ENCODE measurements at places on chromosomes 6 and 20.

DNA sequence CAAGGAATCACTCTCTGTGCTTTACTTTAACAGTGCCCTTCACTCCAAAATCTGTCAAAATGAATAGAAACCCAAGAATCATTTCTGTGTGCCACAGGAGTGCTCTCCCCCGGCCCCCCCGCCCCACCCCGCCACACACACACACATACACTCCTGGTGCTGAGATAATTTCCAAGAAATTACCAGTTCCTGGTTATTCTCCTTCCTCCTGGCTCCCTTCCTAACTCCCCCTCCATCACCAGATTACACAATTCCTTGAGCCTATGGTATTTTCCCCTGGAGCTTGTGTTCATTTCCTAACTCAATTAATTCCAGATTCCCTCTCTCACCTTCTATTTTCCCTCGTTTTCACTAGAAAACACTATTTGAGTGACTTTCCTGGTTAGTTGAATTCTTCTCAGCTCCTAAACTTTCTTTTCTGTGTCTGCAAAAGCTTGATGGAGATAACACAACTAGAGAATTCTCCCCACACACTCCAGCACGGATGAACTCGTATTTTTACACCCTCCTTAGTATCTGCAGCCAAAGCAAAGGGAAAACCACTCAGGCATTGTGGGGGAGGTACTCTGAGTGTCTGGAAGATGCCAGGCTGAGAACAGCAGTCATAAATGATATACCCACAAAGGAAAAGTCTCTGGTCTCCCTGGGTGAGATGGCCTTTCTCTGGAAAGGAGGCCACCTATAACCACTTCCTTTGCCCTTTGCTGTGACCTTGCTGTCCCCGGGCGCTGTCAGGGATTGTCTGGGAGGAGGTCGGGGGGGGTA is 1.9 kb upstream of the SLC24A3 start:
- no peak for DNase-seq

GRCh38 chr6:133501675-133502270 is 260.6 kb downstream of the EYA4 start:
- DNase-seq: no peak

- no peak for DNase-seq
Measured at GRCh38 chr6:166733900-166734299, 106.8 kb upstream of the RPS6KA2 start.

GRCh38 chr6:84428300-84428907 is 201.0 kb upstream of the CEP162 start:
- no peak for DNase-seq

DNA sequence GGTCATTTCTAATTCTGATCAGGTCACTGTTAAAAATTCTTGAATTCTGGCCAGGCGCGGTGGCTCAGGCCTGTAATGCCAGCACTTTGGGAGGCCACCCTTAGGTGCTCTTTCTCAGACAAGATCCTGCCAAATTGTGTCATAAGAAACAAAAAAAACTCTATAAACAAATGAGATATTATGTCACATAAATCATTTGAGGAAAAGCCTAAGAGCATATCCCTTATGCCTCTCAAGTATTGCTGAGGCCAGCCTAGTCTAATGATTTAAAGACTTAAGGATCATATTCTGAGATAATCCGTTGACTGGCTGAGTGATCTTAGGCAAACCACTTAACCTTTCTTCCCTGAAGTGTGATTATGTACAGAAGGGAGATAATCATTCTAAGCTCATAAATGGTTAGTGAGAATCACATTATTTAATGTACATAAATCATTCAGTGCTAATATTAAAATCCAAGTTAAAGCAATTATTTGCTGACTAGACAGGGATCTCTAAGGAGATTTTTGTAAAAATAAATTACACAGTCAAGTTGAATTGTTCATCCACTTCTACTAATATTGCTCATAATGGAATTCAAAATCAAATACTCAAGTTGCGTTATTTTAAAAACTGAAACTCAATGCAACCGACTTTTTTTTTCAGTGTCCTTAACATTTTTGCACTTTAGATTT is 365.4 kb downstream of the PHF3 start:
- DNase-seq: no peak

DNA sequence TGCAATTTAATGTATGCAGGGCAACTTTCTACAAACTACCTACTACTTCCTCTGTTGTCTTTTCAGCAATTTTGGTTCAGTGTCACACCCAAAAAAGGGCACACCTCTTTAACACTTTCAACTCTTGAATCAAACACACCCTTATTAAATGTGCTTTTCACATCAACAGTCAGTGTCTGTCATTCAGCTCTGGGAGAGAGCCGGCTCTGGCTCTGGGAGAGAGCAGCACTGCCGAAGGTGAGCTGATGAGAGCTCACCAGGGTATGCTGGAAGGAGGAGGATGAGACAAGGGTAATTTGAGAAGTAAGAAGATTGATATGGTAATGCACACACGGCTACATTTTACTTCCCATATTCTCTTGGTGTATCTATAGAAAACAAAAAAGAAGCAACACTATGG is 134.3 kb downstream of the RTN4IP1 start:
- no peak for DNase-seq

- peak; percentile 3 for DNase-seq
Measured at GRCh38 chr20:3716195-3716834, 3.9 kb upstream of the SIGLEC1 start.

DNA sequence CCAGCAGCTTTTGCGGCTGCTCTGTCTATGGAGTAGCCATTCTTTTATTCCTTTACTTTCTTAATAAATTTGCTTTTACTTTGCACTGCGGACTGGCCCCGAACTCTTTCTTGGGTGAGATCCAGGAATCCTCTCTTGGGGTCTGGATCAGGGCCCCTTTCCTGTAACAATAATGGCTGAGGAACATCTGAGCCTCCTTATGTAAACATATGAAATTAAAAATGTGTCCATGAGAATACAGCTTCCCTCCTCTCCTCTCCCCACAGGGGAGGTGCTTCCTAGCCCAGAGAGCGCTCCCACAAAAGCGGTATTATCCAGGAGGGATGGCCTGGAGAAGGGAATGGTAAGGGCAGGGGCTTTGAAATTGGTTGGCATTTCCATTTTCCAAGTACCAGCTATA is 81.1 kb downstream of the PSMG4 start:
- DNase-seq: no peak

DNA sequence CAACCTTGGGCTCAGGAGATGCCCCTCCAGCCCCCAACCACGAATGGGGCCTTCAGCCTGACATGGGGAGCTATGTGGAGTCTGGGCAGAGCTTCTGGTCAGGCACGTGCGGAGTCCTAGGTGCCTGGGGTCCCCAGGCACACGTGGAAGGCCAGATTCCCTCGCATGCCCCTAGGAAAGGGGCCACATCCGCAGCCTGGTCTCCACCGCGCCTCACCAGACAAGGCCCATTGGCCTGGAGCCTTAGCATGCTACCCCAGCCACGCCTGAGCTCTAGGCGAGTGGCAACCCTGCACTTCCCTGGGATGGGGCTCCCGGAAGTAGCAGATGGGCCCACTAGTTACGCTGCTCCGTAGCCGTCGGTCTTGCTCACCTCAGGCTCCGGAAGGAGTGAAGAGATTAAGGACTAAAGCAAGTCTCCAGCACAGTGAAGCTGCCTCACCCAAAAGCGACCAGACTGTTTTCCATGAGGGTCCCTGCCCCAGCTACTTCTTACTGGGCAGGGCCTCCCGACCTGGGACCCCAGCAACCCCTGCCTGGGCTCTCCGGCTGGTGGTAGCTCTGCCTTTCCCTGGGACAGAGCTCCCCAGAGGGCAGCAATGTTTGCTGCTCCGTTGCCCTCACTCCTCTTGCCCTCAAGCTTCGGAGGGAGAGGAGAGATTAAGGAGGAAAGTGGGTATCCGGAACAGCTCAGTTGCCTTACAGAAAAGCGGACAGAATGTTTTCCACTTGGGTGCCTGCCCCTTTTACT is 93.2 kb upstream of the IMPG1 start:
- no peak for DNase-seq

DNA sequence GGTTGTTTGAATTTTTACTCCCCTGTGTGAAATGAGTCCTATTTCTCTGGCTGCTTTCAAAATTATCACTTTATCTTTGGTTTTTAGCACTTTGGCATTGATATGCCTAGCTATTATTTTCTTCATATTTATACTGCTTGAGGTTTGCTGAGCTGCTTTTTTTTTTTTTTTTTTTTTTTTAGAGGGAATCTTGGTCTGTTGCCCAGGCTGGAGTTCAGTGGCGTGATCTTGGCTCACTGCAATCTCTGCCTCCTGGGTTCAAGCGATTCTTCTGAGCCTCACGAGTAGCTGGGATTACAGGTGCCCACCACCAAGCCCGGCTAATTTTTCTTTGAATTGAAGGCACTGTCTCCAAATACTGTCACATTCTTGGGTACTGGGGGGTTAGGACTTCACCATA is 40.6 kb downstream of the STXBP5 start:
- DNase-seq: no peak

- no peak for DNase-seq
Measured at GRCh38 chr20:46688151-46689081, 828 bp downstream of the TP53RK start.

- DNase-seq: no peak
Measured at GRCh38 chr6:159036673-159037072, 8.1 kb downstream of the TAGAP start.

DNA sequence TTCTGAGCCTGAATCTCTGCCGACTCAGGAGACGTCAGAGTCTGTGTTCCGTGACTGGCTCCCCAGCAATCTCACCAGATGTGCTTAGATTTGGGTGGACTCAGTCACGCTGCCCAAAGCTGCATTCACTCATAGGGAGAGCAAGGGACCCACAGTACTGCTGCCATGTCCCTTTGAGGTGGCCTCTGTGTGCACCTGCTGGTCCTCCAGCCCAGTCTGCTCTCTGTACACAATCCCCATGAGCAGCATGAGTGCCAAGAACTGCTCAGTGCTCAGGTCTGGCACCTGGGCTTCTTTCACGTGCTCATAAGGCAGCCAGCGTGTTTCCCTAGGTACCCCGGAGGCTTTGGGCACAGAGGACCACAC is 44.2 kb upstream of the TIAM2 start:
- DNase-seq: no peak

DNA sequence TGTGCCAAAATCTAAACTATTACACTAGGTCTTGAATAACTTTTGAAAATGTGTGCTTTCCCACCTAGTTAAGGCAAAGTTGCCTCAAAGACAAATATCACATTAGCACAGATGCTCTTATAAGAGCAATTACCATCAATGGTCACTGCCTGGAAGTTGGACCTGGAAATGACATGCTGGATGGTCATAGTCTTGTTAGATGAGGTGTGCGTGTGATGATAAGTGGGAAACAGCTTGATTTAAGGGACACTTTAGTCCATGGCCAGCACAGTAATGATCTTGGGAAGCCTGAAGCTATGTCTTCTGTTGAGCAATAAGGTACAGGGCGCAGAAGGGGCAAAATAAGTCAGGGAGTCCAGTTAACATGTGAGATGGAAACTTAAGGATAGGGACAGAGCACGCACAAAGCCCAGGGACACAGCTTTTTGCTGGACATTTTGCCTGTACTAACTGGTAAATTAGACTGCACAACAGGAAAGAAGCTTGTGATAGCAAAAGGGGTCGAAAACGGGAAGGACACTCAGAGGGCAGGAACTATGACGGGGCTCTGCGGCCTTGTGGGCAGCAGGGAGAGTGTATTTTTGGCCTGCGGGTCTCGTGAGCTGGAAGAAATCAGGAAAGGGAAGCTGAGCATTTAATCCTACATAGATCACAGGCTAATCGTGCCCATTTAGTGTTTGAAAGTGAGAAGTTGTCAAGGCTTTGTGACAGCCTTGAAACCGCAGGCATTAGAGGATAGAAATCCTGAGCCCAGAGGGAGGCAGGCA is 66.7 kb upstream of the BMP2 start:
- DNase-seq: no peak

- DNase-seq: no peak
Measured at GRCh38 chr20:40771848-40772511, 82.9 kb upstream of the MAFB start.

DNA sequence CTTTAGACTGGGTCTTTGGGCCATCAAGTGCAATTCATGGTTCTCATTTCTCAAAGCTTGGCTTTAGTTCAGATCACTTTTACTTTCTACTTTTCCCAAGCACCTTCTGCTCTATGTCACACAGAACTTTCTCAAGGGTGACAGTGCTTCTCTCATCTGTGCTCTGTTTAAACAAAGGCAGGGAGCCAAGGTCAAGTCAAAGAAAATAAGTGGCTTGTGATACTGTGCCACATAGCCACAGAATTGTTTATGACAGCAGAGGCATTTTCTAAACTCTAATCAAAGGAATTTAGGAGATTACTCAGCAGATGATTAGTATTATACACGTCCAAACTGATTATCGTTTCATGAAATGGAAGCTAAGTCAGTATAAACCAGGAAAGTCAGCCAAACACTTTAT is 348.0 kb downstream of the HDGFL1 start:
- no peak for DNase-seq

DNA sequence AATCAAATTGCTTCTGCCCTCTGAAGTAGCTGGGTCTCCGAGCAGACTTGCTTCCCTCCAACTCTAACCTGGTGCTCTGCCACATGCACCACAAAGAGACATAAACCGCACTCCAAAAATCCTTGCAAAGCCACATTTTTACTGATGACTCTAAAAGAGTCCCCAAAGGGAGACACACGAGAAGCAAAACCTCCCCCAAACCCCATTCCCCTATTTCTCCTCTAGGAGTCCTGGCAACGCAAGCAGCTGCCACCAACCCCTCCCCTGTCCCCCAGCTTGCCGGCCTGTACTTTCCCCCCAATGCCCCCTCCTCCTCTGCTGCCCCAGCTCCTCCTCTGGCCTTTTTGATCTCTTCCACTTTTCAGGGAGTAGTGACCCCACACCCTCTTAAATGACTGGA is 180.1 kb upstream of the ARID1B start:
- no peak for DNase-seq

- no peak for DNase-seq
Measured at GRCh38 chr6:14682812-14683211, 563.1 kb upstream of the JARID2 start.

- DNase-seq: no peak
Measured at GRCh38 chr20:36396847-36397630, 90.9 kb downstream of the DLGAP4 start.

GRCh38 chr6:13953061-13953705 is 28.4 kb downstream of the RNF182 start:
- no peak for DNase-seq

- no peak for DNase-seq
Measured at GRCh38 chr20:40547483-40548091, 141.4 kb downstream of the MAFB start.

GRCh38 chr6:14381829-14382677 is 264.5 kb downstream of the CD83 start:
- no peak for DNase-seq

DNA sequence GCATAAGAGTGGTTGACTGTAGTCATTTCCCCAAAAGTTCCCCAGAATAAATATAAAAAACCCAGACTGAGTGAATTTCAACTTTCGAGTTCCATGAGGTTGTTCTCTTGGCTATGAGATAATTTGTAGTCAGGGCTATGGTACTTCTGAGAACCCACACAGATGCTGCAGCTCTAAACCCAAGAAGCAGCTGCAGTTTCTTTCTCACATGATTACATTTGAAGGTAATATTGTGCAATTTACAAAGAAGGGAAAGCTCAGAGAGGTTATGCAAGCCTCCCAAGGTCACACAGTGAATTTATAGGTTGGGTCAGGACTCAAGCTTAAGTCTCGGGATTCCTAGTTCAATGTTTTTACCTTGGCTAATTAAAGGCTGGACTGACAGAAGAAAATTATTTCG is 29.7 kb upstream of the CD93 start:
- no peak for DNase-seq

- DNase-seq: no peak
Measured at GRCh38 chr6:56407883-56408410, 160.6 kb upstream of the COL21A1 start.

- DNase-seq: no peak
Measured at GRCh38 chr6:25259756-25260155, 19.4 kb upstream of the CARMIL1 start.
